ENCODE measurements at places on chromosomes 5 and 9. TPM values are rescaled to one million over a fixed set of nuclear protein-coding genes. Genes with fewer than 3 reads are reported as not detected.

S100Z gene
- 1.8 TPM for total RNA-seq

DNA sequence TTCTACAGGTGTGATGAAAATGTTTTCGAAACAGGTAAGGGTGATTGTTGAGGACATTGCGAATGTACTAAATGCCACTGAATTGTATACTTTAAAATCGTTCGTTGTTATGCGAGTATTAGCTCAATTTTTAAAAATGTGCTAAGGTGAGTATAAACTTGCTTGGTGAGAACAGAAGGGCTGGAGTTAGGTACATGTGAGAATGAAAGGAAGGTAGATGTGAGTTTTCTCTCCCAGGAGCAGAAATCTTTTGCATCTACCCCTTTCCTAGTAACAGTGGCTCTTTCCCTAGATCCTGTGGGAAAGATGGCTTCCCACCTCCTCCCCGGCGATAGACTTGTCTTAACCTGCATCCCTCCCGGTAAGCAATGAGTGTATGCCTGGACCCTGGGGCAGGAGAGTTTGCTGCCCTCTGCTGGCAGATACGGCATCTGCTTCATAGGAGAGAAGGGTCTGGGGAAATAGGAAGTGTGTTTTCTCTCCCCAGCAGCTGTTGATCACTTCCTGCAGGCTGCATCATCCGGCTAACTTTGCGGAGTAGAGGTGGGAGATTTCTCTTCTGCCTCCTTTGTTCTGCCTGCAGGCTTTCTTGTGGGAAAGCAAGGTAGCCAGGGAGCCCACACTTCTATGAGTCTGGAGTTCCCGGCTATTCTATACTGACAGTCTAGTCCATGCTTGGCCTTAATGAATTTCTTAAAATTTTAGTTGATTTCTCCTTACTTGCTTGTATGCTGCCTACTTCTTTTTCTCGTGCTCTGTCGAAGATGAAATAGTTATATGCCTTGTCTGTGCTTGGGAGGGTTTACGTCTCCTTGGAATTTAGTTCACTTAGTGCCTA, 373.3 kb upstream of the SEMA6A start:
- no peaks in the 10 kb centered on the region for H3K36me3 ChIP-seq
- no peaks in the 10 kb centered on the region for H3K27me3 ChIP-seq
- H3K4me1 ChIP-seq, result no peaks in the 10 kb centered on the region
- H3K27ac ChIP-seq, result no peak overlapping the region
- H3K4me3 ChIP-seq, result no peak overlapping the region
- DNase-seq, result peak; percentile 70

DNA sequence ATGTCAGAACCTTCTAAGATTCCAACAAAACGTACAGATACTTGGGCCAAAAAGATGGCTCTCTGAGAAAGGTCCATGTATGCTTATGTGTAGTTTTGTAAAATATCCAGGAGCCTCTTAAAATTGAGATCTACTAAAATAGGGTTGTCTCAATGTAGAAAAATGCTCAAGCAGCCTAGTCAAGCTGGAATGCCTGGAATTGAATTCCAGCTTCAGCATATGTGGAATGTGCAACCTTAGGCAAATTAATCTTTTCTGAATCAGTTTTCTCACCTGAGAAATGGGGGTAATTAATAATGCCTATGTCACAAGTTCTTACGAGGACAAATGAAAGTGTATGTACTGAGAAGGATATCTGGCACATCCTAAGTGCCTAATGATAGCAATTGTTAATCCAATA, 662.4 kb downstream of the DTWD2 start:
- no peaks in the 10 kb centered on the region for H3K4me1 ChIP-seq
- DNase-seq, result no peak
- H3K36me3 ChIP-seq, result no peaks in the 10 kb centered on the region
- H3K27ac ChIP-seq, result no peak overlapping the region
- H3K4me3 ChIP-seq, result no peak overlapping the region

ANGPTL2 gene
- total RNA-seq, result not detected

DNA sequence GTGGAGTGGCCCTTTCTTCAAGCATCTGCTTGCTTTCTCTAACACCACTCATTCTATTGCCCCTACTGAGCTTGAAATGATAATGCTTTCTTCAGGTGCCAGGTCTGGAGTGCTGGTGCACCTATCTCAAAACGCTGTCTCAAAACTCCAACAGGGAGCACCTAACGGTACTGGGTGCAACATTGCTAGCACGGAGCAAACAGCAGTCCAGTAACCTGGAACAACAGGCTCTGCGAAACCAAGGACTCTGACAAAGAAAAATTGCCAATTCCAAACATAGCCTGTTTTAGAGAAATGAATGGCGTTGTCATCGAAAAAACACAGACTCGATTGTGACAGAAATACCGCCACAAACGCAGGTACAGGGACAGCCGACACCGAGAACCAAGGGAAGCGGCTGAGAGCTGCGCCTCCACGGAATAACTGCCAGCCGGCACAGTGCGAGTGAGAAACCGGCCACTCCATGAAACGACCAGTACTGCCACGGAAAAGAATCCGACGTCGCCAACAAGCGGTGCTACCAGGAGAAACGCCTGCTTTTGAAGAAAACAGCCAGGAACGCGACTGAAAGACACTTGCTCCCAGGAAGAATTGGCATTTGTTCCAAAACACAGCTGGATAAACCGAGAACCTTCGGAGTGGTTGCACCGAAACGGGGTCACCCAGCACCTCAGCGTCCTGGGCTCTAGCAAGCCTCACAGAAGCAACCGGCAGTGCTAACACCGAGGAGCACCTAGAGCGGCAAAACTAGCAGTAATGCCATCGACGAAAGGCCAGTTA, 3.1 kb downstream of the ANXA2R start:
- no peak for DNase-seq
- peaks cover 43% of the 10 kb centered on the region for H3K4me1 ChIP-seq
- peak overlapping the region; percentile 94 for H3K4me3 ChIP-seq
- H3K27ac ChIP-seq, result peak overlapping the region; percentile 99
- H3K36me3 ChIP-seq, result peaks cover 34% of the 10 kb centered on the region

DNA sequence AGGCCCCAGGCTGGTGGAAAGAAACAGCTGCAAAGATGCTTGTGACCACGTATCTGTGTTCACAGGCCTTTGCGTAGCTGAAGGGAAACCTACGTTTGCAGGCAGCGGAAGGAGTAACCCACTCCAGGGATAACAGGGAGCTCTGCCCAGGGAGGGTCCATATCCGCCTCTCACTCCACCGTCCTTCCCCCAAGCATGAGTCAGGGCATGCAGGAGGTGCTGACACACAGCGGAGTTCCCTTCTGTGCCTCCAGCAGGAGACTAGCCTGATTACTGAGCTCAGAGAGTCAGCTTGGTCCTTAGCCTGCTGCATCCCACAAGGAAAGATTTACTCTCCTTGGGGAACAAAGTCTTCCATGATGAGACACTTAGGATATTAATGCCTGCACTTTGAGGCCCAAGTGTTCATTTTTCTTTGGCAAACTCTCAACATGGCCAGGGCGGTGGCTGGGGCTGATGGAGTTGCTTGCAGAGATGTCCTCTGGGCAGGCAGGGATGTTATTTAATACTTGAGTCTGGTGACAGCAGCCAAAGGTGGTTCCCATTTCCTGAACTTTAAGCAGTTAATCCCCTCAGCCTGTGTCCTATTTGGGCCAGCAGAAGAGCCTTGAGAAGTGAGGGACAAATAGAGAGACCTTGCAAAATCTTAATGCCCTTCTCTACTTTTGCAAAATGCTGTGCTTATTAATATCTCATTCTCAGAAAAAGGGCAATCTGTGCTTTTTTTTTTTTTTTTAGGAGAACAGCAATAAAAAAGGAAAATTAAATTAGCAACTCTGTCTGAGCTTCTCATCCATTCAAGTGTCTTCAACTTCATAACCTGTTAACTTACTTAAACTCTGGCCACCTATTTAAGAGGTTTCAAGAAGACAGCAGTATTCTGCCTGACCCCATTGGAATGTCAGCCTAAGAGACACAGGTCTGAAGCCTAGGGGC, 222.1 kb downstream of the HSPA4 start:
- H3K36me3 ChIP-seq, result no peaks in the 10 kb centered on the region
- no peak overlapping the region for H3K4me3 ChIP-seq
- no peak for DNase-seq
- H3K27me3 ChIP-seq, result no peaks in the 10 kb centered on the region
- H3K4me1 ChIP-seq, result no peaks in the 10 kb centered on the region

- no peak for DNase-seq
- no peaks in the 10 kb centered on the region for H3K27me3 ChIP-seq
- H3K36me3 ChIP-seq, result no peaks in the 10 kb centered on the region
- no peak overlapping the region for H3K27ac ChIP-seq
- H3K4me1 ChIP-seq, result no peaks in the 10 kb centered on the region
These were observed 61.5 kb upstream of the RARS1 start for GRCh38 chr5:168424594-168425323.

GRCh38 chr5:38707352-38708210, 138.2 kb upstream of the OSMR start:
- no peak for DNase-seq
- no peak overlapping the region for H3K4me3 ChIP-seq
- no peaks in the 10 kb centered on the region for H3K36me3 ChIP-seq

TMEFF1 gene
- total RNA-seq, result not detected

ZFP2 gene
- 0.67 TPM for total RNA-seq

DNA sequence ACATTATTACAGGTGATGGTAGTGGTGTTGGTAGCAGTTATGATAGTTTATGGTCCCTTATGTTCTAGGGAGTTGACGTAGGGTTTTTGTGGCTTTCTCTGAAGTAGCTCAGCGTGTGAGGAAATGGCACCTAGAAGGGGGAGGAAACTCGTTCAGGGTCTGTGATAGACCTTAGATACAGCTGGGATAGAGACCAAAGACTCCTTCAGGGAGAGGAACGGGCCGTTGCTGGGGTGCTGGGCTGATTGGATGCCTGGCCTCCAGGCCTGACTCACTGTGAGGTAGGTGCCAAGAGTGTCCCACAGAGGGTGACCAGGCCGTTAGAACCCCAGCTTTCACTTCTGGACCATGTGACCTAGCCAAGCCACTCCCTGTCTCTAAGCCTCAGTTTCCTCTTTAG, 96.6 kb downstream of the DAB2IP start:
- H3K27ac ChIP-seq, result peak overlapping the region; percentile 75
- H3K27me3 ChIP-seq, result no peaks in the 10 kb centered on the region
- H3K36me3 ChIP-seq, result no peaks in the 10 kb centered on the region
- peak; percentile 32 for DNase-seq
- no peak overlapping the region for H3K4me3 ChIP-seq

GRCh38 chr5:6858419-6858818, 145.2 kb downstream of the TENT4A start:
- no peak overlapping the region for H3K4me3 ChIP-seq
- H3K4me1 ChIP-seq, result no peaks in the 10 kb centered on the region
- H3K27ac ChIP-seq, result no peak overlapping the region
- DNase-seq, result no peak

GRCh38 chr5:39775086-39775796, 350.5 kb upstream of the DAB2 start:
- H3K4me1 ChIP-seq, result no peaks in the 10 kb centered on the region
- no peak overlapping the region for H3K27ac ChIP-seq

- H3K4me1 ChIP-seq, result peaks cover 6% of the 10 kb centered on the region
- H3K36me3 ChIP-seq, result no peaks in the 10 kb centered on the region
- no peak for DNase-seq
These were observed 1.2 kb upstream of the DMRT1 start for GRCh38 chr9:840343-840742.

BTNL8 gene
- total RNA-seq, result not detected

DNA sequence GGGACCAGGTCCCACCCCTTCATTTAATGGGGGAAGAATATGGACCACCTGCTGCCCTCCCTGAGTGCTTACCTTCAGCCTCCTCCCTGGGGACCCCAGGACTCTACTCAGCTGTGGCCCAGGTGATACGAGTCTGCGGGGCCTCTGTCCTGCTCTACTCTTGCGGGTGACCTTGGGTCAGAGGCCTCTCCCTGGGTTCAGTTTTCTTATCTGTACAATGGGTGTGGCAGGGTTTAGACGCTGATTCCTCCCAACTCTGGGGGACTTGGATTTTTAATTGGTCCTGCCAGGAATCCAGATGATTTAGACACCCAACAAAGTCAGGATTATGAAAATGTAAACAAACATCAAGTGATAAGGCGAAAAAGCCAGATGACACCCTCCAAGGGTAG, 25.0 kb downstream of the FAM163B start:
- no peaks in the 10 kb centered on the region for H3K36me3 ChIP-seq
- no peak overlapping the region for H3K4me3 ChIP-seq
- H3K4me1 ChIP-seq, result no peaks in the 10 kb centered on the region
- no peak for DNase-seq
- no peak overlapping the region for H3K27ac ChIP-seq

DNA sequence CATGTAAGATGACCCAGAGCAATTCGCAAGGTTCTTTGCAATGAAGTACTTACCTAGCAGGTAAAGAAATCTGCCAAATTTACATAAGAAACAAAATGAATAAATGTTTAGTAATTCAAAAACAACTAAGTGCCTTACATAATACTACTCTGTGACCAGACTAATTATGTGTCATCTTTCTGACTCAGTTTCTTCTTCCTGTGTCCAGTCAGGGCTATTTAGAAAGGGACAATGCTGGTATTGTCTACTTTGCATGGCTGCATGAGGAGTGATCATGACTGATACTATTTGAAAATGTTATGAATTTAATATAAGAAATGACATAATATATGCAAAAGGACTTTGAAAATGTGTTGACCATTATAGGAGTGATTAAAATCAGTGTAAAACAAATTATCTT, 210.0 kb downstream of the TMEM161B start:
- no peak overlapping the region for H3K27ac ChIP-seq
- DNase-seq, result no peak
- no peaks in the 10 kb centered on the region for H3K36me3 ChIP-seq
- no peaks in the 10 kb centered on the region for H3K4me1 ChIP-seq

GRCh38 chr5:128403333-128403732, 134.7 kb downstream of the FBN2 start:
- DNase-seq, result no peak
- no peaks in the 10 kb centered on the region for H3K36me3 ChIP-seq
- no peak overlapping the region for H3K4me3 ChIP-seq
- H3K4me1 ChIP-seq, result no peaks in the 10 kb centered on the region
- H3K27ac ChIP-seq, result no peak overlapping the region

C9 gene
- total RNA-seq, result not detected

DNA sequence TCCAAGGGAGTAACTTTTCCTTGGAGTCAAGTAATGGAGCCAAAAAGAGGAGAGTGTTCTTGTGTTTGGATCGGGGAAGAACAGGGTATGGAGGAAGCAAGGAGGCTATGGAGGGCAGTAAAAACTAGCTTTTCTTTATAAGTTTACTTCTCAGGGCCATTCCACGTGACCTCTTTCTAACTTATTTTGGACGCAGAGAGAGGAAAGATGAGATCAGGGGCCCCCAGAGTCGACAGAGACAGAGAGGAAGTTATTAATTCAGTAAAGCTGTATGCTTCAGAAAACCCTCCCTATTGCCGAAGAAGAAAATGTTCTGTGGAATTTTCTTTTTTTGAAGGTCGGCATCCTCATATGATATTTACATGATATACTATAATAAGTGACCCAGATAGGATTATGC, 233.8 kb upstream of the MPDZ start:
- no peaks in the 10 kb centered on the region for H3K36me3 ChIP-seq
- no peaks in the 10 kb centered on the region for H3K4me1 ChIP-seq
- H3K27ac ChIP-seq, result no peak overlapping the region
- no peak overlapping the region for H3K4me3 ChIP-seq
- DNase-seq, result no peak

All from activated CD4-positive, alpha-beta T cell treated with anti-CD3 and anti-CD28 coated beads, Interleukin-2, amount 10 ng/mL, durations not matched to agents 7 days and 5 days (primary cell).